ENCODE measurements at places on chromosomes 1 and 21. TPM values are rescaled to one million over a fixed set of nuclear protein-coding genes. Genes with fewer than 3 reads are reported as not detected.

DNA sequence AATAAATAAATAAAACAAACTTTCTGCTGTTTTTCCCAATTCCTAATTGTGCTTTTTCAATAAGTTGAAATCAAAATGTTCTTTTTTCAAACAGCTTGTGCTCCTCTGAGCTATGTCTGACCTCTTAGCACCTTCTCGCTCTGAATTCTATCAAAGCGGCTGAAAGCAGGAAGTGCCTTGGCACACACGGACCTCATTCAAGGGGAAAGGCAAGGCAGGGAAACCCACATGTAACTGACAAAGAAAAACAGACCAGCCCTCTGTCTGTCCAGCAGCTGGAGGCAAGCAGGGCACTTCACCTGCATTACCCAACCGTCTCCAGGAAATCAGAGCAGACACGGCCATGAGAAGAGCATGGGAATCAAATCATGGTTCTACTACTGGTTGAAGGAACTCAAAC is 56.7 kb downstream of the PLPP3 start:
- no peak for DNase-seq

DNA sequence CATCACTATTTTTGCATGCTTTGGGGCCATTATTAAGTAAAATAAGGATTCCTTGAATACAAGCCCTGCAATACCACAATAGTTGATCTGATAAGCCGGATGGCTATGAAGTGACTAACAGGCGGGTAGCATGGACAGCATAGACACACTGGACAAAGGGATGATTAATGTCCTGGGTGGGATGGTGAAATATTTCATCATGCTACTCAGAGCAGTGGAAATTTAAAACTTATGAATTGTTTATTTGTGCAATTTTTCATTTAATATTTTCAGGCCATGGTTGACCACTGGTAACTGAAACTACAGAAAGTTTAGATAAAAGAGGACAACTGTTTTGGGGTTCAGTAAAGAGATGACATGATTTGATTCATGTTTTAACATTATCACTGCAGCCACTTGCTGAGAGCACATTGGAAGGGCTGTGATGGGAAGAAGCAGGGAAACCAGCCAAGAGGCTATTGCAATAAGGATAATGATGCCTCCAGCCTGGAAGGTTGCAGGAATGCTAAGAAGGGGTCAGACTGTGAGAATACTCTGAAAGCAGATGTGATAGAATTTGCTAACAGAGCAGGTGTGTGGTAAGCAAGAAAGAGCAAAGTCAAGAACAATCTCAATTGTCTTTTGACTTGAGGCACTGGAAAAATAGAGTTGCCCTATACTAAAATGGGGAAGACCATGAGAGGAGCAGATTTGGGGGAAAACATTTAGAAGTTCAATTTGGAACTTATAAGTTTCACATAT is 62.5 kb upstream of the TNFSF4 start:
- DNase-seq: peak; percentile 99

- no peak for DNase-seq
These were observed 415.5 kb upstream of the ADAMTS5 start for GRCh38 chr21:27382404-27382803.

GRCh38 chr1:228337711-228338520 is 68.7 kb downstream of the TRIM11 start:
- no peak for DNase-seq

GRCh38 chr1:67524143-67525052 is 94.2 kb upstream of the SERBP1 start:
- DNase-seq: no peak

Gene SERPINC1
- total RNA-seq: not detected

Gene OR2M5
- total RNA-seq: not detected

Gene SEMA4A
- total RNA-seq: 1.4 TPM

DNA sequence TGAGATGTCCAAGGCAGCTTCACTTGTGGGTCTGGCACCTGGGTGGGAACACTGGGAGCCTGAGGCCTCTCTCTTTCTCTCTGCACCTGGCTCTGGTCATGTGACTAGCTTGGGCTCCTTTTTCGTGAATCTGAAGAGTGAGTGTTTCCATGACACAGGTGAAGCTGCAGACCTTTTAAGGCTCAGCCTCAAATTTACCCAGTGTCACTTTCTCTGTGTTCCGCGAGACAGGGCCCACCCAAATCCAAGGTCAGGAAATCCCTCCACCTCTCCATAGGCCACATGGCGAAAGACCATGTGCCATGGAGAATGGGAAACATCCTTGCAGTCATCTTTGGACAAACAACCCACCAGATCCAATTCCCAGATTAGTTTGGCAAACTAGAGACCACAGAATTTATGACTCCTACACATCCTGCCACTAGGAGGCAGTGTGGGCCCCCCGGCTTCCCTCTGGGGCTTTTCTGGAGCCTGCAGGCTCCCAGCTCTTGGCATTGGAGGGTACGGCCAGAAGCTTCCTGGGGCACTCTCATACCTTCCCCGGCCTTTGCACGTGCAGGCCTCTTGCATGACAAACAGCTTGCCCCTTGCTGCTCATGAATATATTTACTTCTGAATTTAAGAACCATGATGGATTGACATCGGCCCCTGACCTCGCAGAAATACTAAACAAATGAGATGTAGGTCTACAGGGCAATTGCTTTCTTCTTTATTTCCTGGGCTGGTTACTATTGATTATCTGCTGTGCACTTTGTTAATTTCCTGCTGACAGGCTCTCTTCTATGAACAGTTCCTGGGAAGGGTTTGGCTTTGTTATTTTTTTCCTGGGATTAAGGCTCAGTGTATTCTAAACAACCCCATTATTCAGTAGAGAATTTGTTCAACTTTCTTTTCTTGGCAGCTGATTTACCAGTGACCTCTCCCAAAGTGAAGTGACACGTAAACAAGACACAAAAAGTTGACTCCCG is 180.7 kb downstream of the KAZN start:
- DNase-seq: peak; percentile 14

DNA sequence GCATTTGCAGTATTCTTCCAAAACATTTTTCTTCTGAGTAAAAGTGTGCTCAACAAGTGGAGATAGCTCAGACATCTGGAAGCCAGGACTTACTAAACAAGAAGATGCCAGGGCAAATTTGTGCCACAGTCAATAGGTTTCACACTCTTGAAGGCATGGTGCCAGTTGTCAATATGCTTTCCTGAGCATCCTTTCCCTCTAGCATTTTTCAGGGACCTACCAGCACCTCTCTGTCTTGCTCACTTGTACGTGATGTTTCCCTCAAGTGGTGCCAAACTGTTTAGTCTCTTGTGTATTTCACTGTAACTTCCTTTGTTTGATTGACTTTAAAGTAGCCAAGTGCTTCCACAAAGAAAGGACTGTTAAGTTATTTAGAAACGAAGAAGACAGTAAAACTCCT is 194.0 kb upstream of the SGIP1 start:
- DNase-seq: no peak

DNA sequence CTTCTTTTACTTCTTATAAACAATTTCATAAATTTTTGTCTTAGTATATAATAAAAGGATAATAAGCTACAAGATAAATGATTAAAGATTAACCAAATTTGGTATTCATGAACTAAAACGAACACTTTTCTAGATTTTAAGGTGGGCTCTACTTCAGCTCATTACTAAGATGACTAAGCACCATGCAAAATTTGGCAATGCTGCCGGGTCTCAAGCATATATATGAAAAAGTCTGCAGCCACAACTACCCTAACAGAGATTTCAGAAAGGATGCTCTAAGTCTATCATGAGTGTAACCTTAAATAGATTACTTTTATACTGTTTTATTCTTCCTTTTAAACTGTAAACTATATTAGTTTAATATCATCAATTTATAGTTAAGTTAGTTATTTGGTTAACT is 47.8 kb downstream of the BRWD1 start:
- DNase-seq: no peak

Gene TRNP1
- total RNA-seq: 19.1 TPM

Gene AKNAD1
- total RNA-seq: 0.27 TPM

- DNase-seq: peak; percentile 84
These were observed 23.2 kb upstream of the CNIH3 start for GRCh38 chr1:224592636-224593582.

Gene ZNF593OS
- not detected for total RNA-seq
